Heart left ventricle (tissue), 16 donors: ENCODE measurements at places on chromosomes 1 and 21. TPM values are rescaled to one million over a fixed set of nuclear protein-coding genes. Genes with fewer than 3 reads are reported as not detected.
A peak's percentile ranks its signal among the peaks of the same experiment; 100 is the strongest.

MIGA1 gene
- 13.1 TPM for total RNA-seq

DNA sequence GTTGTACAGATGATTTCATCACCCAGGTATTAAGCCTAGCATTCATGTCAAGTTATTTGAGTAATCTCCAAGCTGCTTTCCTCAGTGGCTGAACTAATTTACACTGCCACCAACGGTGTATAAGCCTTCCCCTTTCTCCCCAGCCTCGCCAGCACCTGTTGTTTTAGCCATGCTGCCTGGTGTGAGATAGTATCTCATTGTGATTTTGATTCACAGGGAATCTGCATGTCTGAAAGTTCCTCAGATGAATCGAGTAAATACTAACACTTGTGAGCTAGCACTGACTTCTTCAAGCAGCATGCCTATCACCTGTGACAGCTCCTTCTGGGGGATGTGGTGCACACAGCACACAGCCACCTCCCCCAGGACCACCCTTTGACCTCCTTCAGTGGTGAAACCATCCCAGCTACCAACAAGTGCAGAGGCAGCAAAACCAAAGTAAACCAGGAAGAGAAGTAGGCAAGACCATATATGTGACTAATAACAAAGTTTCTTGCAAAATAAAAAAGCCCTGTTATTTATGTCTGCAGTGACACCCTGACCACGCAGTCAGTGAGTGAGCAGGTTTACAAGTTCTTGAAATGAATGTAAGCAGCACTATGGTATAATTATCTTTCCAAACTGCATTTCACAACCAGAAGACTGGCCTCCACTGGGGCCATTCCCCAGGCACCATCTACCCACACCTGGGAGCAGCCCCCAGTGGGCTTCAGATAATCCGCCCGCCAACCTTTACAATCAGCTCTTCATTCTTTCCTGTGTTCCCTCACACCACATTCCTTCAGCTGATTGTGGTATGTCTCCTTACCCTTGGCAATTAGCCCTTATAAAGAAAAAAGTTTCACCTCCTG lies 173.8 kb downstream of the ETS2 start:
- no peak for DNase-seq

GRCh38 chr21:42596657-42597056 lies 56.8 kb upstream of the PDE9A start:
- DNase-seq, result no peak

- peak; percentile 38 for DNase-seq
Measured at GRCh38 chr1:183807549-183808168, 2.7 kb downstream of the RGL1 start.

CKS1B gene
- total RNA-seq, result 20.8 TPM

- DNase-seq, result no peak
Measured at GRCh38 chr1:14112613-14113012, 412.6 kb downstream of the PRDM2 start.
